Activated CD4-positive, alpha-beta T cell treated with anti-CD3 and anti-CD28 coated beads for 1 hour (primary cell): ENCODE measurements at places on chromosomes 7 and 10.

- DNase-seq = no peak
Observed at GRCh38 chr10:132833421-132834111, 47.6 kb upstream of the NKX6-2 start.

DNA sequence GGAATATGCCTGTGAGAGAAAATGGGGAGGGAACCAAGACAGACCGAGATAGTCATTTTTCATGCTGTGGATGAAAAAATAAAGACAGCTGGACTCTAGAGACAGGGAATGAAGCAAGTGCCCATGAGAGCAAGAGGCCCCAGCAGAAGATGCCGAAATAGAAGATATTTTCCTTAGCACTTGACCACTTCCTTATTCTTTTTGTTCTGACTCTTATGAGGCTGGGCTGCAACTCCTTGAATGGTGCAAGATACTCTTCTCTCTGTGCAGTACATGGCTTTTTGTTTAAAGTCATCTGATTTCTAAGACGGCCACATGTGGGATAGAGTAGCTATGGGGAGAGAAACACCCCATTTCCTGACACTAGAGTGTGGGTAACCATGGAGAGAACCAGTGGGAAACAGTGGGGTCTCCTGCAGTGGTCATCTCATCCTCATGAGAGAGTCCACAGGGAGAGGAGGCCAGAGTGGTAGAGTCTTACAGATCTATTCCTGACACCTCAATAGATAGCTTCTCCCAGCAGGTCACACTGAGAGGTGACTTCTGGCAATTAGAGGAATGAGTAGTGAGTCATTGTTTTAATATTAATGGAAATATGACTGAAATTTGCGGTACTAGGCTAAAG, 18.0 kb upstream of the VCL start:
- DNase-seq = no peak

- DNase-seq = no peak
Observed at GRCh38 chr7:148433521-148434180, 156.9 kb upstream of the C7orf33 start.

- no peak for DNase-seq
Observed at GRCh38 chr7:107201795-107202450, 33.1 kb downstream of the HBP1 start.

DNA sequence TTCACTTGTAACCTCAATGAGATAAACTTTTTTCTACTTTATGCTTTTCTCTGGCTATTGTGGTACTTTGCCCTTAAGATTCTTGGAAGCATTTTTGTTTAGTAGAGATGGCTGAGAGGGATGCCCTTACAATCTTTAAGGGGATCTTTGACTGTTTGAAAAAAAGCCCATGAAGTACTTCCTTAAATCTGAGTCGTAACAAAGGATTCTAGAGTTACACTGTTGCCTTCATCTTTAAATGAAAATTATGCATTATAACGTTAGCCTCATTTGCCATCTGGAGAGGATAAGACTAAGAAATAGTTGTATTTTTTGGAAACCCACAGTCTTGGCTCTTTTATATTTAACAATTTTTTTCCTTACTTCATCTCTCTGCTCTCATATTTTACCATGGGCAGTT, 37.8 kb upstream of the FZD1 start:
- no peak for DNase-seq

DNA sequence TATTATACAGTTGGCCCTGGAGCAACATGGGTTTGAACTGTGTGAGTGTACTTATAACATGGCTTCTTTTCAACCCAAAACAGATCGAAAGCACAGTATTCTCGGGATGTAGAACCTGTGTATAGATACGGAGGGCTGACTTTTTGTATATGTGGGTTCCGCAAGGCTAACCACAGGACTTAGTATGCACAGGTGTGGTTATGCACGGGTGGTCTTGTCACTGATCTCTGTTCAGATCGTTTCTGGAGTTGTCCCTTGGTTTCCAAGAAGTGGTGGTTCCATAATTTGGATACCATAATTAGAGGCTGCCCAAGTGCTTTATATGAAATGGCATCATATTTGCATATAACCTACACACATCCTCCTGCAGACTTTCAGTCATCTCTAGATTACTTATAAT, 10.9 kb upstream of the BHLHA15 start:
- DNase-seq = no peak

GRCh38 chr7:127751490-127752448, 99.8 kb downstream of the SND1 start:
- DNase-seq = no peak

DNA sequence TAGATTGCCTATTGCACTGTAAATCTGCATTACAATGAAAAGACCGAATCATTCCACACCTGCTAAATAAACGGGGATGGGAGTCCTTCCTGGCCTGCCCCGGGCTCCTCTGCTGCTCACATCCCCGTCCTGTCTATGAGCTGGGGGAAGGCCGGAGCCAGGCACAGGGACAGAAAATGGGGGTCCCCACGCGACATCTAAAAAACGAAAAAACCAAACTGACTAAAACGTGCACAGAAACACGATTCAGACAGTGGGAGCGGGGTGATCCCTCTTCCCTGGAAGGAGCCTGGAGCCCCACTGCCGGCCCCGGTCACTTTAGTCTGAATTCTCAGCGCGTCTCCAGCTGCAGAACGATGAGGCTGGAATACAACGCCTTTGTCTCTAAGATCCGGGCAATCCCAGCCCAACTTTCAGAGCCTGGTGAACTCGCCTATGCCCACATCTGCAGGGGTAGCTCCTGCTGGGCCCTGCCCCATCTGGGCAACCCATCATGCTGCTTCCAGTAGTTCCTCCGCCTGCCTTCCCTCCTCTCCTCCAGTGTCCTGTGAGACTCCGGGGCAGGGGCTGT, 78.0 kb downstream of the ADARB2 start:
- no peak for DNase-seq

- no peak for DNase-seq
Observed at GRCh38 chr10:116879817-116880216, 30.5 kb downstream of the ENO4 start.

DNA sequence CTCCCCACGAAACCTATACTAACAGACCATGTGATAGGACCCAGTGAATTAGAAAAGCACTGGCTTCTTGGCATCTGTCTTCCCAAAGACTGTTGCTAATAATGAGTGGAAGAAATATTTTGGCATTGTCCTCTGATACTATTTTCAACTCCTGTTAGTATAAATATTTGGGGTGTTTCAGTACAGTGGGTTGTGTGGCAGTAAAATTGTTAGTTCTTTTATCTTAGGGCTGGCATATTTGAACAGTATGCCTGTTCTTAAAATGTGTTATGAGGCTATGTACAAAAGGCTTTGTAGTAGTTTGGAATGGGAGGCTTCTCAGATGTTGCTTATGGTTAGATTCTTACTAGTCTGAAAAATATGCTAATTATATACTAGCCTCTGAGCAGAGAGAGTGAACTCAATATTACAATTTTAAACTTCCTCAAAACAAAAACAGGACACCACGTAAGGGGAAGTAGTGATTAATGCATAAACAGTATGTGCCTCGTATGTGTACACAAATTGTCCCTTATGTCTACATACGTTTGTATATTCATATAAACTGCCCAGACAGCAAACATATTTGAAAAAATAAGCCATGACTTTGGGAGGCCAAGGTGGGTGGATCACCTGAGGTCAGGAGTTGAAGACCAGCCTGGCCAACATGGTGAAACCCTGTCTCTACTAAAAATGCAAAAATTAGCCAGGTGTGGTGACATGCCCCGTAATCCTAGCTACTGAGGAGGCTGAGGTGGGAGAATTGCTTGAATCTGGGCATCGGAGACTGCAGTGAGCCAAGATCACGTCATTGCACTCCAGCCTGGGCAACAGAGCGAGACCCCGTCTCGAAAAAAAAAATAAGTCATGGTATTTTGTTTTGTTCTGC, 115.4 kb downstream of the ARID5B start:
- DNase-seq = no peak

- peak; percentile 68 for DNase-seq
Observed at GRCh38 chr10:71812016-71812912, 38.8 kb downstream of the PSAP start.

GRCh38 chr7:6172910-6173295, 99.5 kb downstream of the CYTH3 start:
- DNase-seq = no peak

DNA sequence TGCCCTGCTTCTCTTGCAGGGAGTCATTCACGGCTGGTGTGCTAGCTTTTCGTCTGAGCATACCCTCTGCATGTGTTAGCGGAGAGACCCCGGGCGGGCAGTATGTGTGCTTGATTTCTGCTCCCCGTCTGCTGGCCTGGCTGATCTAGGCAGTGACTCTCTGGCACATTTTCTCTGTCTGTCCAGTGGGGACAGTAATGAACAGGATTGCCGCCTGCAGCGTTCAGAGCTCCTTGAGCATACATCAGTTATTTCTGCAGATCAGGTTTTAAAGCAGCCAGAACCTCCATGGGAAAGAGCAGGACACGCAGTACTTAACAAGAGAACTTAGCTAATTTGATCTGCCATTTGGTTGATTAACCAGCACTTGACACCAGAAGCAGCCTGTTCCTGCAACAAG, 242.5 kb downstream of the CELF2 start:
- DNase-seq = no peak

GRCh38 chr10:66350622-66351399, 575.0 kb upstream of the LRRTM3 start:
- no peak for DNase-seq

- no peak for DNase-seq
Observed at GRCh38 chr7:73487486-73487885, 34.6 kb downstream of the BAZ1B start.

GRCh38 chr7:90210475-90210874, 1.1 kb upstream of the STEAP2 start:
- no peak for DNase-seq

- DNase-seq = no peak
Observed at GRCh38 chr7:23062452-23062851, 43.1 kb upstream of the KLHL7 start.

- no peak for DNase-seq
Observed at GRCh38 chr10:122142641-122143237, 128.4 kb upstream of the BTBD16 start.

- no peak for DNase-seq
Observed at GRCh38 chr7:75534727-75535307, 42.7 kb downstream of the SPDYE5 start.

DNA sequence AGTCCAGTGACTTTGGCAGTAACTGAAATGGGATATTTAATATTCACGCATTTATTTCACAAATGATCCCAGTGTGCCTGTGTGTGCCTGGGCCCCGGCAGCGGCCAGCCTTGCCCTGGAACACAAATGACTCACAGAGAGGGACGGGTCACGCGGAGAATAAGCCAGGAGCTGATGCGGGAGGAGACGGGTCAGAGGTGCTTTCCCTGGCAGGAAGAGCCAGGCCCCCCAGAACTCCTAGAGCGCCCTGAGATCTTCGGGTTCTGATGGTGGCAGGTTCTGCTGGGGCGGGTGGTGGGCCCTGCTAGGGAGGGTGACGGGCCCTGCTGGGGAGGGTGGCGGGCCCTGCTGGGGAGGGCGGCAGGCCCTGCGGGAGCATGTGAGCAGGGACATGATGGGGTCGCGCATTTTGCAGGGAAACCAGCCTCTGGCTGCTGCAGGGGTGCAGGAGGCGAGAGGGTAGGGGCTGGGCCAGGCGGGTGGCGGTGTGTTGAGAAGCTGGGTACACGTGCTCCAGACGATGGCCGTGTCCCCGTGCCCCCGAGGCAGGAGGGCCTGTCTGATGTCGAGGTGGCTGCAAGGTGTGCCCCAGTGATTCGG, 84.2 kb upstream of the DIP2C start:
- no peak for DNase-seq

- no peak for DNase-seq
Observed at GRCh38 chr10:15901889-15902288, 41.6 kb upstream of the MINDY3 start.

- no peak for DNase-seq
Observed at GRCh38 chr7:154304740-154305700, 252.8 kb downstream of the DPP6 start.

DNA sequence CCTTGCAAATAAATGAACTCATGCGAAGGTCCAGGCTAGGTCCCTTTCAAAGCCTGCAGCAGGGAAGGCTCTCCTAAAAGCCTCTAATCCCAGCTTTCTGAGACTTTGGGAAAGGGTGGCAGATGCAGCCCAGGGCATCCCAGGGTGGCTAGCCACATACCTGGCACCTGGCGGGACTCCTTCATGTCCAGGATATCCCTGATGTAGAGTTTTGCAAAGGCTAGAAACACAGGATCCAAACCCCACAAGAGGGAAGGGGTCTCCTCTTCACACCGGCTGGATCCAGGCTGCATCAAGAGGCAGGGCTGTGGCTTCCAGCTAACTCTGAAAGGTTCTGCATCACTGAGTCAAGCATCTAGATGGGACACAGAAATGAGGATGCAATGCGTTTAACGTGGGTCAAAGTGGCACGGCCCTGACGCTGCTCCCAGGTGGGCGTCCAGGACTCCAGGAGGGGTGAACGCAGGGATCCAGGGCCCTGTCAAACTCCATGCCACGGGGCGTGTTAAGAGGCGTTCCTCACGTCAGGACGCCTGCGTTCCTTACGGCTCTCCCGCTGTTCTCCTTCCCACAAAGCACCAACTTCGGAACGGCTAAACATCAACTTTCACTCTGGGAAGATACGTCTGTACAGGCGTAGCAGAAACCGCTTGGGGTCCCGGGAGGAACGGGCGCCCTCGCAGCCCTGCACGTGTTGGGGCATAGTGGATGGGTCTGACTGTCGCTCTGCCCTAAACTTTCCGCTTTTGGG, 507 bp downstream of the STN1 start:
- DNase-seq = no peak

- no peak for DNase-seq
Observed at GRCh38 chr10:34845070-34845469, 30.0 kb upstream of the PARD3 start.

DNA sequence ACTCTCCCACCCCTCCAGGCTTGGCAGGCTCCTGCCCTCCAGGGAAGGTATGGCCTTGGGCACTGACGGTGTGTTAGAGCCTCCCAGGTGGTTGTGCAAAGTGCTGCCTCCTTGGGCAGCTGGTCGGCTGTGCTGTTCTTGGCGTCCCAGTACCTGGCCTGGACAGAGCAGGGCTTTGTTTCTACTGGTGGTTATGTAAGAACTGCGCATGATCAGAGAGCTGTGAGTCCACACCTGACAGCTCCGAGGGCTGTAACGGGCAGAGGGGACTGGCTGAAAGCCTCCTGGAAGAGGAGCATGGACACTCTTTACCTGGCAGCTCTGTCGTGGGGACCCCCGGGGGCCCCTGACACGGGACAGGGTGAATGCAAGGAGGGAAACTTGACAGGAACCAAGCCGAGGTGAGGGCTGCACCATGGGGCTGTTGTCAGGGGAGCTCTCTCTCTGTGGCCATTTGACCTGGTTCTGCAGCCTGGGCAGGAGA, 3.1 kb upstream of the SFRP5 start:
- no peak for DNase-seq

DNA sequence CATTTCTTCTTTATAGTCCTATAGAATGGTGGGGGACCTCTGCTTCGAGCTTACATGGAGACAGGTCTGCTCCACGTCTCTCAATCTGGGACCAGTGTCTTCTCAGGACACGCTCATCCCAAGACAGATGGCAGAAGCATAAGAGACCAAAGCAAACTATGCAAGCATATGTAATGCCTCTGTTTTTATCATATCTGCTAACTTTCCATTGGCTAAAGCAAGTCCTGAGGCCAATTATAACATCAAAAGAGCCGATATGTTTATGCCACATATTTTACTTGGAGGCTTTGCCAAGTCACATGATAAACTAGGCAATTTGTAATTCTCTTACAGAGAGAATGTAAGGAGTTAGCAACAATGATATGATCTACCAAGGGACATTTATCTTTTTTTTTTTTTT, 102.6 kb upstream of the NRBF2 start:
- no peak for DNase-seq
